Activated gamma-delta T cell (primary cell): ENCODE measurements at places on chromosomes 6 and 20.

DNA sequence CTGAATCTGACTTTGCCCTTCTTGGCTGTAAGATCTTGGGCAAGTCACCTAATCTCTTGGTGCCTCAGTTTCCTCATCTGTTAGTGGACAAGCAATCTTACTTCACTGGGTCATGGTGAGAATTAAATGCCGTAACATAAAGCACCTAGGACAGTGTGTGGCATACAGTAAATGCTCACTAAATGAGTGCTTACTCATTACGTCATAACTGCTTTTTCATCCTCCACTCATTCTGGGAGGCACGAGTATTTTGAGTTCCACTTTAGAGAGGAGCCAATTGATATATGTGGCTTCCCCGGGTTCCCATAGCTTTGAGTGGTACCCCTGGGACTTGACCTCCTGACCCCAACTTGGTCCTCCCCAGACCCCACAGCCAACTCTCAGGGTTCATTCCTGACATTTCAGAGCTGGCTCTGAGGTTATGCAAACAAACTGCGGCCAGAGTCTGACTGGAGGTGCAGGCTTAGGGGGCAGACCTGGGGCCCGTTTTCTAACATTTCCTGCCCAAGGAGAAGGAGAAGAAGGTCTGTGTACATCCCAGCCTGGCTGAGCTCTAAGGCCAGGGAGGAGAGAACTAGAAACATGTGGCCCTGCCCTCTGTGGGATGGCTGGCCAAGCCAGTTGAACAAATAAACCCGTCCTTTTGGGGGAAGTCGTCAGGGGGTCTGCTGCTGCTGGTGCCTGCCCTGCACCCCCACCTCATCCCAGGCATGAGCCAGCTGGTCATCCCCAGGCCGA lies 5.8 kb downstream of the ANGPT4 start:
- no peak for DNase-seq

GRCh38 chr20:62943396-62943795 lies 5.4 kb downstream of the GID8 start:
- DNase-seq = no peak

DNA sequence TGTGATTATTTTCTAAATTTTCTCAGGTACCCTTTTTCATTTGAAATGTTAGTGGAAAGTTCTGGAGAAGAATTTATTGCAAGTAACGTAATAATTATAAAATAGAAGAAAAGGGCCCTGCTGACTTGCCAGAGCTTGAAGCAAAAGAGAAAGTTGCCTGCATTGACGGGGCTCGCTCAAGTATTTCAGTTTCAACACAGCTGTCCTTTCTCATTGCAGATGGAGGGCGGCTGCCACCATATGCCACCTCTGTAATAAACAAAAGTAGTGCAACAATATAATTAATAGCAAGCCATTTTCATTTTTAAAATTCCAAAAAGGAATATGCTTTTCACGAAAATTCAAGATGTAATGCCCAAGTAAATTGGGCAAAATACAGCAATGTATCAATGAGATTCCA lies 246.2 kb downstream of the PACRG start:
- DNase-seq = no peak

- DNase-seq = no peak
Observed at GRCh38 chr6:165594584-165595333, 68.3 kb downstream of the PDE10A start.

DNA sequence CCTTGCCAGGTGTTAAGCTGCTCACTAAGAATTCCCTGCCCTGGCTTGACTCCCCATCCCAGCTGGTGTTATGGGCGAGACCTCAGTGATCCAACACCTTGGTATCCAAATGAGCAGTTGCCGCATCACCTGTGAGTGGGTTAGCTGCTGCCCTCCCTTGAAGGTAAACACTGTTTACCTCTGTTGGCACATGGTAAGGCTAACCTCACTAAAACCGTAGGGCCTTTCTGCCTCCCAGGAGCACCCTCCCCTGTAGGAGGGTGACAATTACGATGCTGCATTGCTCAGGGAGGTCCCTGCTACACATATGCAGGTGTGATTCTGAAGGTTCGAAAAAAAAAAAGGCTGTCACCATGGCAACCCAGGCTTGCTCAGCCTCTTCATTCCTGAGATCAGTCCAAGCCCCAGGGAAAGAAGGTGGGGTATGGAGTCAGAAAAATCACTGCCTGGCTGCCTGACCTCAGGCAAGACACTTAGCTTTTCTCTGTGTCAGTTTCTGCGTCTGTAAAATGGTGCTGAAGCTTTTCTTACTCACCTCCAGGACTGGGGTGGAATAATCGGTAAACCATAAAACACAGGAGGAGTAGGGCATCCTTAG lies 19.5 kb downstream of the PNPLA1 start:
- DNase-seq = no peak

GRCh38 chr20:50335866-50336265 lies 145.2 kb downstream of the CEBPB start:
- DNase-seq = no peak
